Cerebellar nuclear complex (tissue), 1 donor: ENCODE measurements at places on chromosomes 2 and 18.

DNA sequence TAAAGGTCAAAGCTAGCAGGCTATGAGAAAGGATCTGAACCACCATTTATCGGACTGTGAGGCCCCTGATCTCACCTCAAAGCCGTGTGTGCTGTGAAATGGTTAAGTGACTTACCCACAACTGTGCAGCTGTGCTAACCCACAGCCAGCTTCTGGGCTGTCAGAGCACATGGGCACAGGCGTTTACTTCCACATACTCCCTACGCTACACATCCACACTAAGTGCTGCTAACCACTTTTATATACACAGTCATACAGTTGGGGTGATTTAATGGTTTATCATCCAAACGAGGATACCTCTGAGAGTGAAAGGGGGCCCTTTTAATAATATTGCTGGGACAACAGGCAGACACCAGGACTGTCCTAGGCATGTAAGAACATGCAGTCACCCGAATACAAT lies 37.3 kb downstream of the CYRIA start:
- DNase-seq, result no peak

GRCh38 chr18:41828137-41828536 lies 126.9 kb upstream of the PIK3C3 start:
- DNase-seq, result no peak

GRCh38 chr2:54404270-54404669 lies 51.9 kb upstream of the SPTBN1 start:
- no peak for DNase-seq

GRCh38 chr18:62526098-62527025 lies 3.5 kb downstream of the ZCCHC2 start:
- no peak for DNase-seq

GRCh38 chr2:237421542-237422116 lies 7.7 kb upstream of the COL6A3 start:
- no peak for DNase-seq

DNA sequence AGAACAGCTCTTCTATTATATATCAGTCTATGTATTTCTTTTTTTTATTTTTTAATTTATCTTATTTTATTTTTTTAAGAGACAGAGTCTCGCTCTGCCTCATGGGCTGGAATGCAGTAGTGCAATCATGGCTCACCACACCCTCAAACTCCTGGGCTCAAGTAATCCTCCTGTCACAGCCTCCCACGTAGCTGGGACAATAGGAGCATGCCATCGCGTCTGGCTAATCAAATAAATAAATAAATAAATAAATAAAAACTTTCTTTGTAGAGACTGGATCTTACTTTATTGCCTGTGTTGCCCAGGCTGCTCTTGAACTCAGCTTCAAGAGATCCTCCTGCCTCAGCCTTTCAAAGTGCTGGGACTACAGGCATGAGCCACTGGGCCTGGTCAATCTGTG lies 117.0 kb downstream of the RBMS1 start:
- no peak for DNase-seq
